ENCODE measurements at places on chromosomes 3 and 15.
A peak's percentile ranks its signal among the peaks of the same experiment; 100 is the strongest.

GRCh38 chr3:192848371-192849233, 69.1 kb downstream of the MB21D2 start:
- no peak for DNase-seq

DNA sequence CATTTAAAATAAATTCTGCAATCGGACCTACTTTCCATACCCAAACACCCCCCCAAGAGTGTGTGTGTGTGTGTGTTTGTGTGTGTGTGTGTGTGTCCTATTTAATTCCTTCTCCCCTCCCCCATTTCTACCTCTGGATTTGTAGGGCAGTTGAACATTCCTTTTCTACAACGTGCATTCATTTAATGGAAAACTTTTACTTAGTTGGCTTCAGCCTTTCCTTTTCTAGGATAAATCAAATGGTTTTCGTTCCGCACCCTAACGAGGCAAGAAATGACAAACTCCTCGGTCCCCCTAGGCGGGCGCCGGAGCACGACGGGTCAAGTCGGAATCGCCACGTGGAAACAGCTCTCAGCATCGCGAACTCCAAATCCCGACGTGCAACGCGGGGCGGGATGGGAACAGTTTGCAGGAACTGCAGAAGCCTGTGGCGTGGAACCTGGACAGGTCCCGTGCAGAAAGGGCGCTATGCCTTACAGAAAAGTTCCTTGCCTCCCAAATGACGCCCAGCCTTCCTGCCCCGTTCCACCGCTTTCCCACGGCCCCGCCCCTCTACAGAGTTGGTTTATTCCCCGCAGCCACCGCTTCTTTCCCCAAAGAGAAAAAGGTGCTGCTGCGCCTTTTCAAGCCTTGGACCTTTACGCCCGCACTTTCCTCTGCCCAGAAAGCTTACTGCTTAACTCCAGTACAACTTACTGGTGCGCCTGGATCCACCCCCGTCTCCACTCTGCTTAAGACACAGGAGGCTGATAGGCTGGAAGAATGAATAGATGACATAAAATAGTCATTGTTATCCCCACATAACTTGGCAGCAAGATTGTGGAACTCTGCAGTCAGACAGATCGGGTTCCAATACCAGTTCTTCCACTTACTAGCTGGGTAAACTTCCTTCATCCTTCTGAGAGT, 1.1 kb upstream of the EIF2B5 start:
- peak; percentile 22 for DNase-seq

- no peak for DNase-seq
Measured at GRCh38 chr3:150341891-150342290, 66.2 kb upstream of the TSC22D2 start.

DNA sequence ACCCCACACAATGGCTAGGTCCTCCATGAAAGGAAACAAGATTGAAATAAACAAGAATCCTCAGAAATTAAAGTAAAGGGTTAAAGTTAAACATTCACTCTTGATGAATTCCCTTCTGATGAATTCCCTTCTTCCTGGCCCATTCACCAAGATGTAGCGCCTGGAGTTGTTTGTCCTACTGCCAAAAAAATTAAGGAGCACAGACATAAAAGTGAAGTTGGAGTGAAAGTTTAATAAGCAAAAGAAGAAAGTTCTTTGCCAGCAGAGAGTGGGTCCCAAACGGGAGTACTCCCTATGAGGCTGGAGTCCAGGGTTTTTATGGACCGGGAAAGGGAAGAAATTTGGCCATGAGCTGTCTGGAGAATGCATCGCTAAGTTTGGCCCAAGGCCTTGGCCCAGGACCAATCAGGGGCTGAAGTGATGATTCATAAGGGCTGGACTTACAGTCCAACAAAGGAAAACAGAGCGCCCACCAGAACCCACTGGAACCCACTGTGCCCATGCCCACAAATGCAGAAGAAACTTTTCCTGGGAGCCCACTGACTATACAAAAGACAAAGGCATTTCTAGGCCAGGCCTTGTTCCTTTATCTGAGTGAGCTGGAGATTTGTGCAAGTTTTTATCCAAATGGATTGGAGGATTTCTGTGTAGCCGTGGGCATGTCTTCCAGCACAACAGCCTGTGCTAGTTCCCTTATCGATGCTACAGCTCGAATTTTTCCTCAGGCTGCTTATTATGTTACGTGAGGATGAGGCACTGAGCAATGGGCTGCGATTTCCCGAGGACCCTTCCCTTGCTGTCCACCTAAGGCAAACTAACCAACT, 1561.6 kb downstream of the OTOL1 start:
- no peak for DNase-seq

GRCh38 chr3:42720126-42720525, 17.5 kb upstream of the HHATL start:
- DNase-seq: no peak

DNA sequence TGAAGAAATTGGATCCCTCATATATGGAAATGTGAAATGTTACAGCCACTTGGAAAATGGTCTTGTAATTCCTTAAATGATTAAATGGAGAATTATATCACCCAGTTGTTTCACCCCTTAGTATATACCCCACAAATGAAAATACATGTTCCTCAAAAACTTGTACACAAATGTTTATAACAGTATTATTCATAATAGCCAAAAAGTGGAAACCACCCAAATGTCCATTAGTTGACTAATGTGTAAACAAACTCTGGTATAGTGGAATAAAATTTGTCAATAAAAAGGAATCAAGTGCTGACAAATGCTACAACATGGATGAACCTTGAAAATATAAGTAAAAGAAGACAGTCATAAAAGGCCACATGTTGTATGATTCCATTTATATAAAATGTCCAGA, 12.5 kb downstream of the FAM162A start:
- no peak for DNase-seq

DNA sequence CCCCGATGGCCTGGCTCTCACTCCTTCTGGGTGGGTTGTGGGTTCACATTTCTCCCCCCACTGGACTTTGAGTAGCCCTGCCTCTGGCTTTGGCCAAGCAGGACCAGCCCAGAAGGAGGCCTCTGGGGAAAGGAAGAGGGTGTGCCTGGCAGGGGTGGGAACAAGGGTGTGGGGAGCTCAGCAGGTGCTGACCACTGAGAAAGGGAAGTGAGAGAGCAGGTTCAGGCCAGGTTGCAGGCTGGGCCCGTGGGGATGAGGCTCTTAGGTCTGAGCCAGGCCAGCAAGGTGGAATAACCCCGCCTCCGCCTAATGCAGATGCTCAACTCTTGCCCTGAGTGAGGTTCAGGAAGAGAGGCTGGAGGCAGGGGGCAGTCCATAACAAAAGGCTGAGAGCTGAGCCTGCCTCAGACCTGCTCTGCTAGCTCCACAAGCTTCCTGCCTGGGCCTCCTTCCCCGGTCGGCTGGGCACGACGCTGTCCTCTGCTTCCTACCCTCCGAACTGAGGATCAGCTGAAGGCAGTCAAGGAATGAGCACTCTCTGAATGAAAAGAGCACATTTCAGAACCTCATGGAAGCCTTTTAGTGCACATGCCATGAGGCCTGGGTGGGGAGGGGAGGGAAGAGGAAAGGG, 82.7 kb downstream of the TLE3 start:
- DNase-seq: no peak

- DNase-seq: no peak
Measured at GRCh38 chr3:65251375-65251774, 563.6 kb upstream of the ADAMTS9 start.

DNA sequence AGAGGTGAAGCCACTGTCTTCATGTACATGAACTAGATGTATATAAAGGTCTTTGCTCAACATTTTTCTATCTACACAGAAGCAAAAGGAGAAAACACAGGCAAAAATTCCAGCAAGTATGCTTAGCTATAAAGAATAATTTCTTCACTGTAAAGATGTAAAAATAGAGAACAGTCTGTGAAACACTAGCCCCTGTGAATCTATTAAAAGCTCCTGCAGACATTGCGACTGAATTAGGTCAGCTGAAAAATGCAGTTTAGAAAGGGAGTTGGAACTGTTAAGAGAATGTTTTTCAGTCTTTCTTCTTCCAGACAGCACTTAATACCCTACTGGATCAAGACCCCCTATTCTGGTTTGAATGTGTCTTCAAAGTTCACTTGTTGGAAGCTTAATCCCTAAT, 291.5 kb downstream of the KBTBD8 start:
- DNase-seq: no peak

- no peak for DNase-seq
Measured at GRCh38 chr3:23926246-23926645, 9.3 kb downstream of the RPL15 start.

GRCh38 chr3:99846477-99847160, 29.0 kb downstream of the CMSS1 start:
- DNase-seq: no peak

DNA sequence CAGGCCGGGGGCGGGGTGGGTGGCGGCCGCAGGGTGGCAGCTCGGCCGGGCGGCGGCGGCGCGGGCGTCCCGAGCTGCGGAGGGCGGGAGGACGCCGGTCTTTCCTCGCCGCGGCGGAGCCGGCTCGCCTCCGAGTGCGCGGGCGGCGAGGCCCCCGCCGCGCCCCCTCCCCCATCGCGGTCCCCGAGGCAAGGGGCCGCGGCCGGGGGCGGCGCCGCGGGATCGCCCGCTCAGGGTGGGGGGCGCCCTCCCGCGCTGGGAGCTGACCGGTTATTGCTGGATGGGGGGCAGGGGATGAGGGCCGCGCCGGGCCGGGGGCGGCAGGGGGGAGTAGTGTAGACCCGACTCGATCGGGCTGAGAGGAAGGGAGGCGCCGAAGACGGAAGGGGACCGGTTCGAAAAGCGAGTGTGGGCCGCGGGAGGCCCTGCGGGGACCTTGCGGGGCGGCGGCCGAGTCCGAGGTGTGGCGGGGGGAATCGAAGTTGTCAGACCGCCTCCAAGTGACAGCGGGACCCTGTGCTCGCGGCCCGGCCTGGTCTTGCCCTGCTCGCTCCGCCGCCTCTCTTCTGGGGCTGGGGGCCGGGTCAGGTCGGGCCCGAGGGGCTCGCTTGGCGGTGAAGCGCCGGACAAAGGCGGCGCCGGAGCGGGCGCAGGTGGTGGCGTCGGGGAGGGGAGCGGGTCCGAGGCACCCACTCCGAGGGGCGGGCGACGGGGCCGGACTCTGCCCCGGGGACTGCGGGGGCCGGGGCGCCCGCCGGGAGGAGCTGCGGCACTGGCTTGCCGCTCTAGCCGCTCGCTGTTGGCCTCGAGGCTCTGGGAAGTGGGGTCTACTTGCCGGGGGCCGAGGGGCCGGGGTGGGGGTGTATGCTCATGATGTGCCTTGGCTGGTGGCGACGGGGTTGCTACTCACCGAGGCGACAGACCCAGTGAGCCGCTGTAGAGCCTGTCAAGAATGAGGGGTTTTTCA, 1.1 kb downstream of the BAHD1 start:
- no peak for DNase-seq

DNA sequence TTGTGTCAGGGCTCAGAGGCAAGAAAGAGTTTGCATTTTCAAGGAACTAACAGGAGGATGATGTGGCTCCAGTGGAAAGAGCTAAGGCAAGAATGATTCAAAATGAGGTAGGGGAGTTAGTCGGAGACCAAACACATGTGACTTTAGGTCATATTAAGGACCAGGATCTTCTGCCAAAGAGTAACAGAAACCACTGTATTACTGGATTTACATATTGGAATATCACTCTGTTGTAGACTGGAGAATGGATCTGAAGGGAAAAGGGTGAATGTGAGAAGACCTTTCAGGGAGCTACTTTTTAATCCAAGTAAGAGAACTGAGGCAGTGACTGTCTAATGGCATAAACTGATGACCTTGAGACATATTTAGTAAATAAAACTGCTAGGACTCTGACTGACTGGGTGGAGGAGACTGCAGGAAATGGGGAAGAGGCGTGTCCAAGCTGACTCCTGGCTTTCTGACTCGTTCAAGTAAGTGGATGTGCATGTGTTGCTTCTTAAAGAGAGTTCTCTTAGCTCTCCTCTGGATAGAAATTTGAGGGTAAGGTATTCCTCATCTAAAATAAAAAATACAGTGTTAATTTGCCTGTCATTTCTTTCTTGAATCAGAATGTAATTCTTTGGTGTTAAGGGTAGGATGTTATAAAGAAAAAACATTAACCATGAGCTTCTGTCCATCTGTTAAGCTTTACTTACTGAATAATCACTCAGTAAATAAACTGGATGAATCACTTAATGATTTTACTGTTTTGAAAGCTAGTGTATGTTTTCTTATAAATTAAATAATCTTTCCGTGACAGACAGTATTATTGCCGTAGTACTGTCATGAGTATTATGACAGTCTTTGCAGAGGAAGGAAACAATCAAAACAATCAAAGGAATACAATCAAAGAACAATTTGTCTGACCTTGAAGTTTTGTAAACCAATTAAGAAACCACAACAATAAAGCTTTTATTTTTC, 58.3 kb upstream of the CFAP20DC start:
- no peak for DNase-seq

GRCh38 chr3:191414732-191415131, 46.2 kb upstream of the PYDC2 start:
- no peak for DNase-seq

- DNase-seq: no peak
Measured at GRCh38 chr3:127099982-127100381, 92.9 kb upstream of the PRR23E start.

DNA sequence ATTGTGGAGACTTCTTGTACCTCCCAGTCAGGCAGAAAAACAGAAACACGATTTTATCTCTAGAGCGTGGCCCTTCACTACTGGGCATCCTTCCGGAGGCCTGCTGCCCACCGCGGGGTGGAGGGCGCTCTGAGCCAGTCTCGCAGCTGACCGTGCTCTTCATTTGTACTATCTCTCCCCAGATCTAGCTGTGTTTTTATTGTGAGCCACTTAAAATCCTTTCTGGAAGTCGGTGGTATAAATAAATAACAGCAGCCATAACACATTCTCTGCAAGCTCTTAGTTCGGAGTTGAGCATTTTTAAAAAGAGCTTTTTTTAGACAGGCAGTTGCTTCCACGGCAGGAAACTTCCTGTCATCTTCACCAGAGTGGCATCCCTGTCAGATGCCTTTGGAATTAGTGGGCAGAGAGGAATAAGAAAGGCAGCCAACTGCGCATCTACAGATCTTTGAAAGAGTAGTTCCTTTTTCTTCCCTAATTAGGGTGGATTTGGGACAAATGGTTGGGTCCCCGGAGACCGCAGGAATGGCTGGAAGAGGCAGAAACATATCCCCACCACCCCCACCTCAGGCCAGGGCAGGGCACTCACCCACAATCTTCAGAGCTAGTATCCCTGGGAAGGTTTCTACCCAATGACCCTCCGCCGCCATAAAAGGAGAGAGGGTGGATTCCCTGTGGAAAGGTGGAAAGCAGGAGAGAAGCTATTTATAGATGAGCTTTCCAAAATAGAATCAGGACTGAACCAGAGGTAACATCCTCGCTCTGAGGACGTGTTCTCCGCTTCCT, 91.1 kb downstream of the TOP2B start:
- no peak for DNase-seq

DNA sequence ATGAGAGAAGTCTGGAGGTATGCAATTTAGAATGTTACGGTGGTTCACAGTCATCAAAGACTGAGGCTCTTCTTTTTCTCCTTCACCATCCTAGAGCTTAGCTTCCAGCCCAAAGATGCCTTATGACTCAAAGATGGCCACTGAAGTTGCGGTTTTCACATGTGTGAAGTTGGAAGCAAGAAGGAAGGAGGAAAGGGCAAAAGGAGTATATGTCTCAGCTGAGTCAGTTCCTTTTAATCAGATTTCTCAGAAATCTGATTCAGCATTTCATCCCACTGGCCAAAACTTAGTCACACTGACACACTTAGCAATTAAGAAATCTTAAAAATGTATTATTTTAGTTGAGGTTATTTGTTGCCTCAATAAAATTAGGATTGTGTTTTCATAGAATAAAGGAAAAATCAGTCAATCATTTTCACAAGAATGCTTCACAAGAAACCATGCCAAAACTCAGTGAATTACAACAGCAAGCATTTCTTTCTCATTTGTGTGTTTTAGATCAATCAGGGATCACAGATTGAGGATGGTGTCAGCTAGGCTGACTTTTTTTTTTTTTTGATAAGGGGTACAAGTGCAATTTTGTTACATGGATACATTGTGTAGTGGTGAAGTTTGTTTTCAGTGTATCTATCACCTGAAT, 211.1 kb upstream of the GADL1 start:
- DNase-seq: no peak

GRCh38 chr15:90348456-90348855, 3.6 kb upstream of the ZNF774 start:
- no peak for DNase-seq

Measured in activated naive CD4-positive, alpha-beta T cell (primary cell).